AG08395 (cell line): ENCODE measurements at places on chromosomes 4 and X.
A peak's percentile ranks its signal among the peaks of the same experiment; 100 is the strongest.

DNA sequence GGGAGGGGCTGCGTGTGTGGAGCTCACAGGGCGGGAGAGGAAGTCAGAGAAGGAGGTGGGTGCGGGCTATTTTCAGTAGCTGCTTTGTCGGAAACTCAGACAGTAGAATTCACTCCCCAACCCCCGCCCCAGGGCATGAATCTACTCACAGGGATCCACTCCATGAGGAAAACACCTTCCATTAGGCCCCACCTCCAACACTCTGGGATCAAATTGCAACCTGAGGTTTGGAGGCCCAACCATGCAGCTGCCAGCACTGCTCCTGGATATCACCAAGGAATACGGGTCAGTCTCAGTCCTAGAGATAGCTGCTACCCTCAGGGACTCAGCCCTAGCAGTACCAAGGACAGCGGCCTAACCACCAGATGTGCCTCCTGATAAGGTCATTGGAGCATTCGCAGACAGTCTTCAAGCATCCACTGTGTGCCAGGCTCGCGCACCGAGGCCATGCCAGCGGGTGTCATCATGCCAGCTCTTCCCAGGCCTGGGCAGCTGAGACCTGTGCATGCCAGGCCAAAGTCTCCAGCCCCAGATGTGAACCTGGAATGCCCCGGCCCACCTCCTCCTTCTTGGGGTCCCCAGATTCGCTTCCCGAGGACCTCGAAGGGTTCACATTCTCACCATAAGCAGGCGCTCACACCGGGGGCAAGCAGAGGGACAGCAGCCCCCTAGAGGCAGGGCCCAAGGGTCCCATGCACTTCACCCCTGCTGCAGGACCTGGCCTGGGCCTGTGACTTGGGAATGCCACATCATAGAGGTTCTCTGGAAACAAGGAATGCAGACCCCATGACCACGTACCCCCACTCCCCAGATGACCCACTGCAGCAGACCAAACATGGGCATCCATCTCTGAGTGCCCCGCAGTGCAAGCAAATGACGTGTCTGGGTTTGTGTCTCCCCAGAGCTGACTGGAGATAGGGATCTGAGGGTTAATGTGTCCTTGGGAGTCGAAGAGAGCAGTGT is 102.3 kb downstream of the ADRA2C start:
- DNase-seq: peak; percentile 44

GRCh38 chrX:37347420-37347819 is 1.7 kb upstream of the PRRG1 start:
- DNase-seq: peak; percentile 17

DNA sequence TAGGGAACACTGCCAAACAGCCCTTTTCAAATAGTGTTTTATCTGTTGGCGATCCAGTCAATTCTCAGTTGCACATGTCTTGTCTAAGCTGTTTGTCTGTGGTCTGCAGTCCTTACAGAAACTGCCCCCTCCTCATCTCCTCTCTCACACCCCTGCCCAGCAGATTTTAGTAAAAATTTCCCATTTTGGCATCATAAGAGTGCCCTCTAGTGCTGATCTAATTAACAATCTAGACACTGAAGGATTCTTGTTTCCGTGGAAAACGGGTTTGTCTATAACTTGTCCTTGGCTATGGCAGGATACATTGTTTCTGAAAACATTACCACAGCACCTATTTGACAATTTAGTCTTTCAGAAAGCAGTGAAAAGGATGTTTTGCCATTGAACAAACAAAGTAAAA is 227.2 kb upstream of the MBNL3 start:
- no peak for DNase-seq

- DNase-seq: no peak
Observed at GRCh38 chrX:6660567-6661264, 125.8 kb upstream of the VCX3A start.

DNA sequence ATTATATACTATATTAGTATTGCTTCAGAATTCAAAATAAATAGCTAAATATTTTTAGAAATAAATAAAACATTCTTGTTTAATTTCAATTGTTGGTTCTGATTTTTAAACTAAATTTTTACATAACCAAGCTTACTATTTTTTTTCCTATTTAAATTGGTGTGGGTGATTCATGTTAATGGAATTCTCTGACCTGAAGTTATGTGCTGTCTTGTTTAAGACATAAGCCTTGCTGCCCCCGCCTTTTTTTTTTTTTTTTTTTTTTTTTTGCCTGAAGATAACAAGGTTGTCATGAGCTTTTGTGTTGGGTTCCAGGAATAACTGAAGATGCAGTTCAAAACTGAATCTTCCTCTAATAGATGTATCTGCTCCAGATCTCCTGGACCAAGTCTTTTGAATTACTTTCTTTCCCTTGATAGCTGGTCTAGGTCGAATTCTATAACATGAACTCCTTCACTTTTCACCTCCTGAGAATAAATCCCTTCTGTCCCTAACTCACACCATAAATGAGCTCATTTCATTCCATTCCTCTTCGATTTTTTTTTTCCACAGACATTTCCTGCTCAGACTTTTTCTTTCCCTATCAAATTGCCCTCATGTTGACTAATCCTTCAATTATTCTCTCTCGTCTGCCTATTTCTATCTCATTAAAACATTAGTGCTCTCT is 261.5 kb upstream of the FTHL17 start:
- DNase-seq: peak; percentile 25

DNA sequence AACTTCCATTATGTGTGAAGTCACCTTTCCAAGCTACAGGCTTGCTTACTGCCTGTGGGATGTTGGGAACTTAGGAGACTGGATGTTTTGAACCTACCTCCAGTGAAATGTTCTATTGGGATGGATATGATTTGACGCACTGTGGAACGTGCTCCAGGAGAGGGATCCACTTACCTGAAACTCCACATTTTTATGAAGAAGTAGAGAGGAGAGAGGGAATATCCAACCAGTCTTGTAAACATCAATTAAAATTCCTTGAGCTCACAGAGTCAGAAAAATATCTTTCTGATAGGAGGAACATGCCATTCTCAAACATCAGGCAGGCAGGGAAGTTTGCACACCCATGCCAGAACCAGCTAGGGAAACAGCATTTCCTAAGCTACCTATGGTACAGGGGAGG is 91.1 kb upstream of the MAOA start:
- DNase-seq: no peak

DNA sequence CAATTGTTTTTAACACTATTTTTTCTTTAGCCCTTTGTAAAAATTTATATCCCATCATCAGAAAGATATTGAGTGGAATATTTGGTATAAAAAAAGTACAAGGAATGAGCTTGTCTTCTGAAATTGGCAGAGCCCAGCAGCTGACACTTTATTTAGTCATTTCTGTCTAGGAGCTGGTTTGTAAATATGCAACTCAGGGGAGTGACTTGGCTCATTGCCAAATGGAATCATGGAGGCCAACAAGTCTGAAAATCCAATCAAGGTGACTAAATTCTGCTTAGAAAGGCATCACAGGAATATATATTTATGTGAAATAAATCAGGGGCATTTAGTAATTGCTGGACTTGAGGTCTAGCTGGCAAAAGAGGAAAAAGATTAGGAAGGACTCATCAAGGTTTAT is 74.4 kb downstream of the OTC start:
- no peak for DNase-seq

DNA sequence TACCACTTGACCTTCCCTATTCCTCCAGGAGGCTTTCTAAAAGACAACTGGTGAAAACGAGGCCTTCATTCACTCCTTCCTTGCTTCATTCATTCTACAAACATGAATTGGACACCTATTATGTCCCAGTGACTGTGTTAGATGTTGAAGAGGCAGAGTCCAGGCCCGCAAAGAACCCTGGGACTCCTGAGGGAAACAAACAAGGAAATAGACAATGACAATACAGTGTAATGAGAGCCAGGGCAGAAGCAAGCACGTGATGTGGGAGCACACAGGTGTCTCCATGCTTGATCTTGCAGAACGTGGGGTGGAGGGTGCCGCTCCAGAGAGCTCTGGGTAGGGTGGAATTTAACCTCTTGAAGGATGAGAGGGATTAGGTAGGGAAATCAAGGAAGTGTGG is 137.6 kb upstream of the KLF3 start:
- no peak for DNase-seq

DNA sequence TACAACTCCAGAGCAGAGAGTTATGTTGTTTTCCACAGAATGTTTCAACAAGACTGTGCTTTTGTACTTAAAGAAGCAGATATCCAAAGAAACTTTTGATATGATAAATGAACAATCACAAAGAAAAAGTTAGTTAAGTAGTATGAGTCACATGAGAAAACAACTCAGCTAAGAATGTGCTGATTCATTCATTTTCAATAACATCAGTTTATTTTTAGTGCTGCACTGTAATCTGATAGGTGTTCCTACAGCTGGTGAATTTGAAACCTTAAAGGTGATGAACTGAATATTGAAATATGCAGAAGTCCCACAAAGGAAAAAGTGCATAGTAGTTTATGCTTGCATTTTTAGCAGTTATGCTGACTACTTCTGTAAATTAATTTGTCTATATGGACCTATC is 180.3 kb upstream of the TENM3 start:
- peak; percentile 57 for DNase-seq

- DNase-seq: peak; percentile 53
Observed at GRCh38 chrX:17814557-17814956, 46.5 kb downstream of the RAI2 start.

- DNase-seq: peak; percentile 48
Observed at GRCh38 chr4:38189445-38189844, 229.2 kb downstream of the PTTG2 start.

DNA sequence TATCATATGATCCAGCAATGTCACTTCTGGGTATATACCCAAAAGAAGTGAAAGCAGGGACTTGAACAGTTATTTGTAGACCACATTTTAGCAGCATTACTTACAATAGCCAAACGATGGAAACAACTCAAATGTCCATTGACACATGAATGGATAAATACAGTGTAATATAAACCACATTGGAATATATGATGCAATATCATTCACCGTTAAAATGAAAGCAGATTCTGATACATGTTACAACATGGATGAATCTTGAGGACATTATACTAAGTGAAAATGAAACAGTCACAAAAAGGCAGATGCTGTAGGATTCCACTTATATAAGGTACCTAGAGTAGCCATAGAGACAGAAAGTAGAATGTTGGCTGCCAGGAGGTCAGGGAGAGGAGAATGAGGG is 130.5 kb upstream of the SMAD1 start:
- no peak for DNase-seq

DNA sequence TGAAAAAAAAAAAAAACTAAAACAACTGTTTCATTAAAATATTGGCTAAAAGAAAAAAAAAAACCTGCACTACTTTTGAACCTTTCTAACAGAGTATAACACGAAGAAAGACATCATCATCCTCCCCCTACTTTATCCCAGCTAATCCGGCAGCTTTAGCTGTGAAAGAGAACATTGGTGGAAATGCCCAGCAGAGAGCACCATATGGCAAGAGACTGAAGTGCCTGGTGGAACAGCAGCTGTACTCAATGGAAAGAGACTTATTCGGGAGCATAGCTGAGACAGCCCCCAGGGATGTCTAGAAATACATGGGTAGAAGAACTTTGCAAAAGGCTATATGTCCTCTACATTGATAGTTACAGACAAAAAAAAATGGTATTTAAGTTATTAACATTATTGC is 30.3 kb downstream of the STPG2 start:
- DNase-seq: peak; percentile 4

GRCh38 chr4:110671679-110672078 is 48.8 kb upstream of the PITX2 start:
- DNase-seq: no peak

DNA sequence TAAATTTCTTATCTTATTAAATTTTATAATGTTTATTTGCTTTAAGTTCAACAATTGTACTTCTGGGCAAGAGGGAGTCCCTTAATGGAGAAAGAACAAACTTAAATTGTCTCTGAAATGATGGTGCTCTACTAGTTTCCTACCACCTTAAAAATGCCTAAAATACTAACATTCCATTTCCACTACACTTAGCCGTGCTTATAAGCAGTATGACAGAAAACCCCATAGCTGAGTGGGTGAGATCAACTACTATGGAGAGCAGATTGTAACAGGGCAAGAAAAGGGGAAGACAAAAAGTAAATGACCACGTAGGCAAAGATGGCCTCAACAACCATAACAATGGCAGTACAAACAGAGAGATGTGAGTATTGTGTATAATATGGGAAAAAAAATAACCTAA is 35.0 kb downstream of the RFC1 start:
- no peak for DNase-seq

GRCh38 chrX:131979116-131979515 is 44.0 kb upstream of the STK26 start:
- no peak for DNase-seq

DNA sequence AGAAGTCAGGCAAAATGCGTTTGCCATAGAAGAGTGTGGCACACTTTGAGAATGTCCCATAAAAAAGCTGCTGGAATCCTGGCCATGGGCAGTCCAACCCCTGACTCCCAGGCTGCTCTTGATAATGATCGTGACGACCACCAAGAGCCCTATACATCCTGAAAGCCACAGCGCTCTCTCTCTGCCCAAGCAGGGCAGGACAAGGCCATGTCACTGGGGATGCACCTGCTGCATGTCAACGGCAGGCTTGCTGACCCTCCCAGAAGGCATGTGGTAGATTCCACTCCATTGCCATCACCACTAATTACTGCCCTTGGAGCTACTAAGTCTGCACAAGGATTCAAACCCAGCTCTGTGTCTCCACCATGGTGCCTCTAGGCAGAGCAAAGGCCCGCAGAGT is 144.5 kb downstream of the EVC2 start:
- DNase-seq: no peak

- DNase-seq: peak; percentile 70
Observed at GRCh38 chr4:111943796-111944203, 201.5 kb upstream of the FAM241A start.

- no peak for DNase-seq
Observed at GRCh38 chr4:93710847-93711430, 117.6 kb upstream of the ATOH1 start.

DNA sequence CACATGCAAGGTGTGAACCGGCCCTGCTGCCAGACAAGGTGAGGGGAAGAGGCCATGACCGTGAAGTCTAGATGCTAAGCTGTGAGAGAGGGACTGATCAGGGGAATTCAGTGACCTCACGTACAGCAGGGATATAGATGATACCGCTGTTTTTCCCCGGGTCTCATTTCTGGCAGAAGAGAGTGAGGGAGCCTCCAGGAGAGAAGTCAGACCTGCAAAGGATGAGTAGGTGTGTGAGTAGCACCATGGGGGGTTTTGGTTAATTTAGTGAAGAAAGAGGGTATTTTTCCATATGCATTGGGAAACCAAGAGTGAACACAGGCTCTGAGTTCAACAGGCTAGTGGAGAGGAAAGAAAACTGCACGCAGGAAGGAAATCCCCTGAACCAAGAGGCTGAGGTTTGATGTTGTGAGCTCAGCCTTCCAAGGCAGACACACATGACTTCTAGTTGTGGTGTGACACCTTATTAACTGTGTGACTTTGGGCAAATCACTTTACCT is 127.6 kb upstream of the GATB start:
- DNase-seq: no peak
